ENCODE measurements at places on chromosomes 2 and 18.

DNA sequence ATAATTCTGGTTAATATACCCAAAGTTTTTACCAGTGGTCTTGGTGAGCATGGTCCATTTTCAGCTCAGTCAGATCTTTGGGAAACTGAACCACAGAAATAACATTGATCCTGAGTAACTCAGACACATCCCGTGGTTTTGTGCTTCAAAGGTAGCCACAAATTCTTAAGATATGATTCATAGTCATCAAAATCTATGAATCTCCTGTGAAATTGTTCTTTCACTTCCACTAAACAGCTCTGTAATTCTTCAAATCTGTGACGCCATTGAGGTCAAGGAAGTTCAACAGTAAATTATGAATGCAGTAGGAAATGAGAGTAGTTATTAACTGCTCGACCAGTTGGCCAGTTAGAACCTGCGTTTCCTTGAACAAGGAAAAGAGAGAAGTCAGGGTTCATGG, 147.3 kb downstream of the IRS1 start:
- no peak for DNase-seq

DNA sequence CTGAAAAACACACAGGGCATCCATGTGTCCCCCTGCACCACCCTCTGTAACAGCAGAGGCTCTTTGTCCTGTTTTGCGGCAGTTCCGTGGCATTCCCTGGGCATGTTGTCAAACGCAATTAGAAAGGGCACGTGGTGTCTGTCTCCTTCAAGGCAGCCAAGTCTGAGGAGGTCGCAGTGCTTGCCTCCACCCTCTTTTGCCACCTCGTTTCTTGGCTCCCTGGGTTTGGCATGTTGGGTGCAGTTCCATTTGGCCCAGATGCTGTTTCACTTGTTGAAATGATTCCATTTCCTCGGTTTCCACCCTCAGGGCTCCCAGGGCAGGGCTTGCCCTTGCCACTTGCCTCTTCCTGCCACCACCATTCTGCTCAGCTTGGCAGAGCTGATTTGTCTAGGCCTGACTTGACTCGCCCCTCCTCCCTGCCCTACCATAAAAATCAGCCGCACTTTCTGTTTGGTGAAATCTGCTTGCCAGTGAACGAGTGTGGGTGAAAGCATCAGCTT, 12.4 kb downstream of the CCL20 start:
- no peak for DNase-seq

- no peak for DNase-seq
These were observed 34.6 kb downstream of the EIPR1 start for GRCh38 chr2:3343012-3343411.

GRCh38 chr2:15189216-15189615, 371.9 kb downstream of the NBAS start:
- no peak for DNase-seq
